ENCODE measurements at places on chromosomes 4 and X. TPM values are rescaled to one million over a fixed set of nuclear protein-coding genes. Genes with fewer than 3 reads are reported as not detected.

The RBM46 gene
- total RNA-seq: not detected

The NR3C2 gene
- 42.3 TPM for total RNA-seq

The LEF1 gene
- total RNA-seq: not detected

The ODAPH gene
- not detected for total RNA-seq

The ARSJ gene
- 14.6 TPM for total RNA-seq

The GATA1 gene
- total RNA-seq: not detected

The HSFX3 gene
- total RNA-seq: not detected

The HGFAC gene
- 2.2 TPM for total RNA-seq

The GLRA2 gene
- total RNA-seq: not detected

The SPATA4 gene
- total RNA-seq: not detected

The GABRG1 gene
- under 0.01 TPM for total RNA-seq

The SSR4 gene
- 331 TPM for total RNA-seq

The TMPRSS11D gene
- not detected for total RNA-seq

The ENOX2 gene
- 2.0 TPM for total RNA-seq

The NPNT gene
- 43.1 TPM for total RNA-seq

The ASMTL gene
- total RNA-seq: 27.1 TPM

The GRID2 gene
- total RNA-seq: not detected

The GAGE1 gene
- not detected for total RNA-seq

The ATP2B3 gene
- 0.32 TPM for total RNA-seq

The ZNF827 gene
- total RNA-seq: 19.5 TPM

The MAGEA4 gene
- not detected for total RNA-seq

The PDZD4 gene
- total RNA-seq: 23.2 TPM

The PPP1R2C gene
- total RNA-seq: not detected

The CCKAR gene
- not detected for total RNA-seq

The CTAG2 gene
- total RNA-seq: not detected

The SLC7A11 gene
- total RNA-seq: 0.75 TPM

The CXCL1 gene
- total RNA-seq: 18.0 TPM

The PABPC1L2B gene
- total RNA-seq: not detected

The PASD1 gene
- total RNA-seq: not detected

The VGLL1 gene
- total RNA-seq: not detected

The DDX60 gene
- total RNA-seq: 15.3 TPM

The ZNF157 gene
- not detected for total RNA-seq

The NRK gene
- total RNA-seq: 3.2 TPM

The NUP54 gene
- total RNA-seq: 20.2 TPM

The SSX3 gene
- total RNA-seq: not detected

The NAA10 gene
- total RNA-seq: 155 TPM

The ERCC6L gene
- total RNA-seq: not detected

The SHROOM2 gene
- 7.5 TPM for total RNA-seq

The GAGE13 gene
- total RNA-seq: not detected
